ENCODE measurements at places on chromosomes 16 and 17.

- no peak for DNase-seq
Observed at GRCh38 chr16:7115898-7116297, 216.7 kb upstream of the RBFOX1 start.

DNA sequence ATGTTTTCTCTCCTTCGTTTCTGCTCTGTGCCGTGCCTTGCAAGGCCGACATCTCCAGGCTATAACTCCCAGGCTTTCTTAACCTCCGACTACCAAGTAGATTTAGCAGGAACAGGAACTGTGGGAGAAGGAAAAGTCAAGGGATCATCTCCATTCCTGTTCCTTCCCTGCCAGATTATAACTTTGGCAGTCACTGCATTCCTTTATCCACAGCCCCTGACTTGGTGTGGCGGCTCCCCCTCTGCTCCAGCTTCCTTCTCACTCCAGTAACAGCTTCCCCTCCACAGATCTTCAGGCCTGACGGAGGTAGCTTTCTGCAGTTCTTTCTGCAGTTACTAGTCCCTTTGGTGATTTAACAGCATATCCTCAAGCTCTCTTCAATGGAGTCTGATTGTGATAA lies 234.6 kb upstream of the MON1B start:
- DNase-seq, result no peak

- no peak for DNase-seq
Observed at GRCh38 chr16:24174504-24174903, 81.6 kb upstream of the CACNG3 start.

- no peak for DNase-seq
Observed at GRCh38 chr16:57721356-57722209, 14.0 kb upstream of the KATNB1 start.

- DNase-seq, result no peak
Observed at GRCh38 chr16:55876854-55877253, 1.7 kb upstream of the CES5A start.

DNA sequence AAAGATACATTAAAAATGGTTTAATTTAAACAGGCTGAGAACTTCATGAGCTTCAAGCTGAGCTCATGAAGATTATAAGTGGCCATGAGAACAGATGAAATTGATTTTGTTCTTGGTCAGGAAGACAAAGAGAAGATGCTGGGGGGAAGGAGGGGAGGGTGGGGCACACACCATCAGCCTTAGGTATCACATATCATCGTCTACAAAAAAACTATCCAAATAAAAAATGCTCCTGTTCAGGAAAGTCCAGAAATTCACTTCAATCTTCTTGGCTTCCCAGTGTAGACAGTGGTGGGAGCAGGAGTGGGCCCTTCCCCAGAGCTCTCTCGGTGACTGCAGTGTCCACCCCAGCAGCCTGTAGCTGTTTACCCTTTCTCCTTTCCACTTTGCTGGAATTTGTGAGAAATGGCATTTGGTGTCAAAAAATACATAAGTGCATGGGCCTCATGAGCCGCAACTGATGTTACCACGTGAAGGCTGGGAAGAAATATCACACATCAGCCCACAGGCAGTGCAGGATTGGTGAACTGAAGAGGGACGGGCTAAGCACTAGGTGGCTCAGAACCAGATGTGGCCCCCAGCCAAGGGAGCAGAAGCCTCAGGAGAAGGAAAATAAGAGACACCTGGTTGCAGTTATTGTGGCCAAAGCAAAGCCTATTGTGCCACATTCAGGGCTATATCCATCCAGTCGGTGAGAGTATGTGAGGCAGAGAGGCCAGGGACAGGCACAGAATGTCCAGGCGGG lies 6.1 kb downstream of the KRT37 start:
- DNase-seq, result no peak

- DNase-seq, result no peak
Observed at GRCh38 chr17:42514867-42515266, 21.2 kb upstream of the NAGLU start.

DNA sequence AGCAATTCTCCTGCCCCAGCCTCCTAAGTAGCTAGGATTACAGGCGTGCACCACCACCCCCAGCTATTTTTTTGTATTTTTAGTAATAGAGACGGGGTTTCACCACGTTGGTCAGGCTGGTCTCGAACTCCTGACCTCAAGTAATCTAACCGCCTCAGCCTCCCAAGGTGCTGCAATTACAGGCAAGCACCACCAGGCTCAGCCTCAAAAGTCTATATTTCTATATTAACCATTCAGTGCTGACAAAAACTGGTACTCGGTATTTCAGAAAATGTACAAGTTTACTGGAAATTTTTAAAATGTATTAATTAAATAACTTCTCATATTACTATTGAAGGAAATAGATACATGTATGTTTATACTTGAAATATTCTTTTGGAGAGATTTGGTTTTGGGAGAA lies 1.4 kb upstream of the HEXD start:
- DNase-seq, result no peak

DNA sequence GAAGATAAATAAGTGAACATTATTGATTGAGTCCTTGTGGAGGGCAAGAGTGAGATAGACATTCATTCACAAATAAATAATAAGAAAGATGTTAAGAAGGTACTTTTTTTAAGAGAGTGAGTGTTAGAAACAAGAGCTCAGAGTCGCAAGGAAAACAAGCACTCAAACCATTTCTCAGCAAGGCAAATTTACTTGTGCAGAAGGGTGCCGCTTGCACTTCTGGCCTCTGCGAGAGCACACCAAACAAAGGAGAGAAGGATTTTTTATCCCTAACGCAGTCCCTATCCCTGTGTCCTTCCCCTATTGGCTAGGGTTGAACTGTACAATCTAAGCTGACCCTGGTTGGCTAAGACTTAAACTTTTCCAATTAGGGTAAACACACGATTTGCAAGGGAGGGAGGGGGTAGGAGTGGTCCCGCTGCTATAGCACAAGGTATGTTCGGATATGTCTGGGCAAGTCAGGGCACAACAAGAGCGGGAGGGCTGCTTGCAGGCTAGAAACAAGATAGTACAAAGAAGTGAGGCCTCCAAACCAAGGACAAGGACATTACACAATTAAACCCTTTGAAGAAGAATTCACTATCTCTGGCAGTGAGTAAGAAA lies 156.2 kb downstream of the PPM1E start:
- DNase-seq, result no peak

DNA sequence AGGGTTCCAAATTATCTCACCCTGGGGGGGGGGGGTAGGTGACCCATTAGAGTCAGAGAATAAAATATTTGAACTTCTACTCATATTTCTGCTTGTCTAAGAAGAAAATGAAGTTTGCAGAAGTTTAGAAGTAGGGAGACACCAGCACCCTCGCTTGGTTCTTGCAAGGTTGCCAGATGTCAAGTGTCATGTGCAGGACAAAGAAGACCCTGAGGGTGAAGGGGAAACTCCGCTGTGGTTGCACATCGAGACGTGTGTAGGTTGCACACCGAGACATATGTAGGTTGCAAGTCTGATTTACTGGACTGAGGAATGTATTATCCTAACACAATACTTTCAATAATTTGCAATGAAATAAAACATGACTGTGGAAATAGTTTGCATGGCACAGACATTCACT lies 42.4 kb upstream of the IRF8 start:
- no peak for DNase-seq

GRCh38 chr16:25219070-25219737 lies 2.5 kb downstream of the AQP8 start:
- no peak for DNase-seq

GRCh38 chr17:28992625-28993600 lies 12.9 kb downstream of the SEZ6 start:
- no peak for DNase-seq

- DNase-seq, result no peak
Observed at GRCh38 chr17:34408439-34408838, 45.4 kb upstream of the CCL1 start.

DNA sequence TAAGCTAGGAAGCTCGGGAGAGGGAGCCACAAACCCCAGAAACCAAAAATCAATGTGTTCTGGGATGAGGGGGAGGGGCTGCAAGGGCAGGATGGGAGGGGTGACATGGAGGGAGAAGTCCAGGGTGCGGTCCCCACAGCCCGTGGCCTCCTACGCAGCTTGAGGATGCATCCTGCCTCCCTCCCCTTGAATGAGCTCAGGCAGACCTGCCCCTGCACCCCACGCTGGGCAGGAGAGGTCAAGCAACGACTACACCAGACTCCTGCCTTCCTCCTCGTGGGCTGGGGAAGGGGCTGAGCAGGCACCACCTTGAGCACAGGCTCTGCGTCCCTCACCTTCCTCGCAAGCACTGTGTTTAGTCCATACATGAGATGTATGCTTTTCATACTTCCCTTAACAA lies 3.9 kb downstream of the ANKRD13B start:
- no peak for DNase-seq

DNA sequence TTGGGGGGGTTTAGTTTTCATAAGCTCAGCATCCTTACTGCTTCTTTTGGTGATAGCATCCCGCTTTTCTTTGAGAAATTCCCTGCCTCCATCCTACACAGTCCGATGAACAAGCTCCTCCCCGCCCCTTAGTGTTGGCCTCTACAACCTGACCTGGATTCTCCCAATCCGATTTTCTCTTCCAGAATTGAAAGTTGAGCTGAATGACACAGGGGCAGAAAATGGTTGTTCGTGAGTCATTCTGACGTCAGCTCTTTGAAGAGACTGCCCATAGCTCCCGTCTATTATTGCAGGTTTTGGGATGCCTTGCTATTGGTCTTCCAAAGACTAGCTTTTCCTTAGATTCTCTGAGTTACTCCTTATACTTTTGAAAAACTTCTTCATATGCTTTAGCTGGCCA lies 279.7 kb downstream of the SLC39A11 start:
- no peak for DNase-seq

- DNase-seq, result no peak
Observed at GRCh38 chr16:55264949-55265348, 59.1 kb upstream of the IRX6 start.

- no peak for DNase-seq
Observed at GRCh38 chr17:66397486-66397885, 95.1 kb downstream of the PRKCA start.

DNA sequence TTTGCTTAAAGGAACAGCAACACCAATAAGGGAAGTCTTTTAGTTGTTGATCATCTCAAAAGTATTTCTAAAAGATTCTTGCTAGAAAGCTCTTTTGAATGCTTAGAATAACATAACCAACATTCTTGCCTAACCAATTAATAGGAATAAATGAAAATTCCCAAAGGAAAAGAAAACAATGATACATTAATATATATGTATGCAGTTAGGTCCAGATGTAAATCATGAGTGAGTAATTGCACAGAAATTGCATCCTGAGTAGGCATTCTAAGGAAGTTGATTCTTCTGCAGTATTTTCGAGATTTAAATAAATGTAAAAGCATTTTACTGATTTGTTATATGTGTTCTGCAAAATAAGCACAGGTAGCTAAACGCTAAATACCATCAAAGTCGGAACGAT lies 22.1 kb downstream of the COX10 start:
- DNase-seq, result no peak

DNA sequence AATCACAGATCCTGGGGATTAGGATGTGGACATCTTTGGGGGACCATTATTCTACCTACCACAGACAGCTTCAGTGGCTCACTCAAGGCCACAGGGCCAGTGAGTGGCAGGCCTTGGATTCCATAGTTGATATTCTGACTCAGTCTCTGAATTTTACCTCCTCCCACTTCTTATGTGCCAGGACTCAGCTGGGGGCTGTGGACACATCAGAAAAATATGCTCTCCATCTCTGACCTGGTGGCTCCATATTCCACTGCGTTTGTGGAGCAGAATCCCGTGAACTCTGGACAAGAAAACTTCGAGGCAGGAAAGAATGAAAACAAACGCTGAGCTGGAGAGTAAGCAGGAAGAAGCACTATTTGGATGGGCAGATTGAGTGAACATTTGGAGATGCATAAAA lies 301.8 kb upstream of the MAF start:
- DNase-seq, result no peak

DNA sequence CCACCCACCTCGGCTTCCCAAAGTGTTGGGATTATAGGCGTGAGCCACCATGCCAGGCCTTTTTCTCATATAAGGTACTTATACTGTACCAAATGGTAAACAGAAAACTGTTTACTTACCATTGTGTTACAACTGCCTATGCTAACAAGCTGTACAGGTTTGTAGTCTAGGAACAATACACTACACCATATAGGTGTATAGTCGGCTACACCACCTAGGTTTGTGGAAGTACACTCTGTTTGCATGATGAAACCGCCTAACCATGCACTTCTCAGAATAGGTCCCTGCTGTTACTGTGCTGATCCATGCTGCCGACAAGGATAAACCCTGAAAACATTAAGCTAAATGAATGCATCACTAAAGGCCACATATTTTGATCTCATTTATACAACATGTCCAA lies 18.9 kb downstream of the DNAJA2 start:
- no peak for DNase-seq

GRCh38 chr17:76565728-76566612 lies 19.7 kb downstream of the ST6GALNAC2 start:
- no peak for DNase-seq

- DNase-seq, result no peak
Observed at GRCh38 chr17:75604034-75604695, 16.6 kb downstream of the MYO15B start.

- no peak for DNase-seq
Observed at GRCh38 chr17:80559825-80560251, 15.2 kb downstream of the RPTOR start.

- DNase-seq, result no peak
Observed at GRCh38 chr17:9146064-9146463, 124.8 kb downstream of the NTN1 start.

GRCh38 chr16:79288066-79288465 lies 312.5 kb downstream of the MAF start:
- DNase-seq, result no peak

- DNase-seq, result no peak
Observed at GRCh38 chr17:50037321-50038107, 18.4 kb upstream of the ITGA3 start.

- no peak for DNase-seq
Observed at GRCh38 chr16:11049396-11050059, 105.2 kb downstream of the CLEC16A start.

DNA sequence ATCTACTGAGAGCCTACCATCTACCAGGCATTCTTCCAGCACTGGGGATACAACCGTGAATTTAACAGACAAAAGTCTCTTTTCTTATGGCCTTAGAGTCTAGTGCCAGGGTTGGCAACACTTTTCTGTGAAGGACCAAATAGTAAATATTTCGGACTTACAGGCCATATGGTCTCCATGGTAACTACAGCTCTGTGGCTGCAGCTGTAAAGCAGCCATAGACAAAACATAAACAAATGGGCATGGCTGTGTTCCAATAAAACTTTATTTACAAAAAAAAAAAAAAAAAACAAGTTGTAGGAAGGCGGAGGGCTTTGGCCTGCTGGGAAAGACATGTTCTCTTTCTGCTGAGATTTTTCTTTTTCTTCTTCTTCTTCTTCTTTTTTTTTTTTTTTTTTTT lies 98.7 kb downstream of the ABCC12 start:
- DNase-seq, result no peak

GRCh38 chr17:2704031-2704889 lies 7.3 kb downstream of the CLUH start:
- DNase-seq, result no peak

GRCh38 chr17:65794572-65794971 lies 233.1 kb upstream of the AXIN2 start:
- no peak for DNase-seq

DNA sequence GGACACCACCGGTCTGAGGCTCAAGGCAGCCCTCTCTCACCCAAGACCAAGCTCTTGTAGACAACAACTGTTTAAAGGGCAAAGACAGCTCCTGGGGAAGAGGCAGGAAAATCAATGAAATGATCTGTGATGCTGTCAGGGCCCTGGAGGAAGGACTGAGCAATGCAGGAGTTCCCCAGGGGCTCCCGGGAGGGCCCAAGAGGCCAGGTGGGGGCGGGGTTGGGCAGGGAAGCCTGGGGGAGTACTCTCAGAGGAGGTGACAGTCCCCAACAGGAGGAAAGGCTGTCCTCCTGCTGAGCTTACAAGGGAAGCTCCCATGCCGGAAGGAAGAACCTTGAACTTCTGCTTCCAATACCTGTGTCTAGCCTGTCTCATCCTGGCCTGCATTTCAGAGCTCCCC lies 8.3 kb upstream of the NOS2 start:
- DNase-seq, result no peak
